ENCODE measurements at places on chromosomes 3 and 15. TPM values are rescaled to one million over a fixed set of nuclear protein-coding genes. Genes with fewer than 3 reads are reported as not detected.

Gene CPNE4
- total RNA-seq: not detected

Gene MRPS11
- 92.7 TPM for total RNA-seq

GRCh38 chr15:73082812-73083211 is 30.5 kb downstream of the NEO1 start:
- H3K36me3 ChIP-seq: no peaks in the 10 kb centered on the region
- peaks cover 8% of the 10 kb centered on the region for H3K4me1 ChIP-seq
- no peaks in the 10 kb centered on the region for H3K27me3 ChIP-seq

- H3K4me1 ChIP-seq: peaks cover 33% of the 10 kb centered on the region
- H3K27me3 ChIP-seq: no peaks in the 10 kb centered on the region
- H3K4me3 ChIP-seq: peak overlapping the region; percentile 90
Observed at GRCh38 chr15:38254051-38254883, 1.6 kb downstream of the SPRED1 start.

DNA sequence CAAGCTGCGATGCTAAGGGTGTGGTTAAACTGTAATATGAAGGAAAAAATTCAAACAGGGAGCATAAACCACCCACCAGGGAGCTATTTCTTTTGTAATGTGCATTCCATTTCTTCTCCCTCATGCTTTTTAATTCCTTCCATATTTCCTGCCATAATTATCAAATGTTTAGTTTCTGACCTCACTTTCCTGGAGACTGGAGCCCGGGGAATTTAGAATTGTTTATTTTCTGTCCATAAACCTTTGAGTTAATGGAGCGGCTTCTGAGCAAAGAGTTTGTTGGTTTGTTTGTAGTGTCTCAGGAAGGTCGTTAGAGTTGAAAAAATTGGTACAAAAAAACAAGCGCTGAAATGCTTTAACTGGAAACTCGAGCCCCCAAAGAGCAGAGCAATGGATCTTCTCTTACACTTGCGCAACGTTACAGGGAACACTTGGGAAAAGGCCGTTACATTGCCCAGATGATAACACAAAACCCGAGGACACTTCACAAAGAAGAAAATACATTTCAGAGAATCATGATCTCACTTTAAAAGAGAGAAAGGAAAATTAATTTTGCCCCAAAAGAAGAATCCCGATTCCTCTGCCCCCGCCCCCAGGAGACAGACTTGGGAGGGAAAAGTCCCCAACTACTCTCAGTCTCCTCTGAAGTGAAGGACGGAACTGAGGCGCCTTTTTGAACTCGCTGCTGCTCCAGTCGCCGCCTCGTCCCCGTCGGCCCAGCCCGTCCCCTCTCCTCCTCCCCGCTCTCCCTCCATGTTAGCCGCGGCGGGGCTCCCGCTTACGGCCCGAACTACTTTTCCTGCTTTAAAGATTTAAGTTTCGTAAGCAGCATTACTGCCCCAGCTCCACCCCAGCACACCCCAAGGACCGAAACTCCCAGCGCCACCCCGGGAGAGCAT is 842 bp downstream of the FSTL1 start:
- peaks cover 30% of the 10 kb centered on the region for H3K36me3 ChIP-seq
- peak overlapping the region; percentile 25 for H3K27ac ChIP-seq
- peaks cover 38% of the 10 kb centered on the region for H3K4me1 ChIP-seq

- DNase-seq: no peak
- H3K36me3 ChIP-seq: no peaks in the 10 kb centered on the region
- no peak overlapping the region for H3K4me3 ChIP-seq
- no peaks in the 10 kb centered on the region for H3K27me3 ChIP-seq
- no peaks in the 10 kb centered on the region for H3K4me1 ChIP-seq
Observed at GRCh38 chr3:1355691-1356090, 262.9 kb downstream of the CNTN6 start.

DNA sequence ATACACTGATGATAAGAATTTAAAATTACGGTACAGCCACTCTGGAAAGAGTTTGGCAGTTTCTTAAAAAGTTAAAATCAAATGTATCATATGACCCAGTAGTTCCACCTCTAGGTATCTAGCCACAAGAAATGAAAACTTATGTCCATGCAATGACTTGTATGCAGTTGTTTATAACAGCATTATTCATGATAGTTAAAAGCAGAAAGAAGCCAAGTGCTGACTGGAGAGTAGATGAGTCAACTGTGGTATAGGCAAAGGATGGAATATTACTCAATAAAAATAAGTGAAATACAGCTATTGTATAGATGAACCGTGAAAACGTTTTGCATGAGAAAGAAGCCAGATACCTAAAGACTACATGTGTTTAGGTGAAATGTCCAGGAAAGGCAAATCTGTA is 14.8 kb downstream of the GPR87 start:
- H3K4me1 ChIP-seq: peaks cover 53% of the 10 kb centered on the region
- H3K36me3 ChIP-seq: peaks cover 16% of the 10 kb centered on the region
- H3K4me3 ChIP-seq: peak overlapping the region; percentile 37
- DNase-seq: peak; percentile 89
- H3K27me3 ChIP-seq: no peaks in the 10 kb centered on the region
- H3K27ac ChIP-seq: peak overlapping the region; percentile 95

DNA sequence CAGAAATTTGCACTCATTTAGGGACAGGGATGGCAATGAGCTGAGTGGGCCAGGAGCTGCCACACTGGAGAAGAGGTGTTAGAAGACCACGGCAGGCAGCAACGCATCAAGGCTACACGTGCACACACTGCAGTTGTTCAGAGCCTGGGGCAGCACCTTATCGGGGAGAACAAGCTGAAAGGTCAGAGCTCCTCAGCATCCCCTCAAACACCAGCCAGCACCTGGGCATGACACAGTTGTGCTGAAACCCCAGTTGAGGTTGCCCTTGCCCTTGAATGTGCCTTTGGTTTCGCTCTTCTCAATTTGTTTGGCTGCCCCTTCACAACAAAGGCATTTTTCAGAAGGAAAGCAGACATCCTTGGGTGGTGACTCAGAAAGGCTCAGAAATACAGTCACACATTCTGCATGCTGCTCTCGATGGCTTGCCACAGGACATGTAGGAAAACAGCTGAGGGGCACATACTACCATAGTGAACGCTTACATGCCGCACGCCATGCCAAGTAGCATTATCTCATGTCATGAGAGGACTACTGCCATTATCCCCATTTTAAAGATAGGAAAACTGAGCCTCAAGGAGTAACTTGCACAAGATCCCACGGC is 57.6 kb downstream of the ST8SIA2 start:
- DNase-seq: peak; percentile 23
- H3K36me3 ChIP-seq: no peaks in the 10 kb centered on the region
- H3K4me3 ChIP-seq: no peak overlapping the region
- H3K27me3 ChIP-seq: peaks cover 45% of the 10 kb centered on the region
- H3K27ac ChIP-seq: no peak overlapping the region

DNA sequence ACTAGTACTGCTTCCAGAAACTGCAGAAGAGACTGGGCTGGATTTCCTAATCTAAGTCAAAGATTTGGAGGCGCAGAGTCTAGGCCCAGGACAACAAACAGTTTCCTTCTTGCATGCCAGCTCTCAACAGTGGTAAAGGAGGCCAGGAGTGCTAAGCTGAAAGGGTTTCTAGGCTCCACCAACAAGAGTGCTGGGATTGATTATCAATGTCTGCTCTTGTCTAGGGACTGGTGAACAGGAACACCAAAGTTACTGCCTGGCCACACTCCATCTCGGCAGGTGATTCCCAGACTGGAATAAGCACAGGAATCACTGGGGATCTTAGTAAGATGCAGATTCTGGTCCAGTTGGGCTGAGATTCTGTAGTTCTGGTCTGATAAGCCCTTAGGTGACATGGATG is 22.8 kb upstream of the FGD5 start:
- no peak for DNase-seq
- peaks cover 7% of the 10 kb centered on the region for H3K4me1 ChIP-seq
- H3K36me3 ChIP-seq: no peaks in the 10 kb centered on the region
- no peak overlapping the region for H3K27ac ChIP-seq

DNA sequence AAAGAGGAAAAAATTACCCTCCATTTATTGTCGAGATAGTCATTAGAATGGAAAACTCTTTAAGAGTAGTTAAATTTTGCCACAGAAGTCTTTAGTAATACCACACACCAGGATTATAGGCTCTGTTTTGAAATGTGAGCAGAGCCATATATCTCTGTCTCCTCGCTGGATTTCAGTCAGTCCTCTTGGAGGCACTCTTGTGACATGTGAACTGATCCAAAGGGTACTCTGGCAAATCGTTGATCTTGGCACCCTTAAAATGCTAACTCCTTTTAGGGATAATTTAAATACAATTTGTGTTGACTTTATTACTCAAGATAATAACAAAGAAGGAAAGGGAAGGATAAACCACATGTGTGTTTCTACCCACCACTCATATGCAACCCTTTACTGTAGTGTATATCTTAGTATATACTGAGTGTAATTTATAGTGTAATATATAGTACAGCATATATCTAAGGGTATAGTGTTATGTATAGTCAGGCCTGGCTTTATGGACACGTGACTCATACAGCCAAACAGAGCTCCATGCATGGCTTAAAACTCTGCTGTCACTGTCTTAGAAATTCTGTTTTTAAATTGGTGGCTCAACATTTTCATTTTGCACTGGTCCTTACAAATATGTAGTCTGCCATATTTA is 12.3 kb upstream of the KPNA4 start:
- no peak overlapping the region for H3K27ac ChIP-seq
- DNase-seq: peak; percentile 85
- peaks cover 11% of the 10 kb centered on the region for H3K4me1 ChIP-seq
- H3K27me3 ChIP-seq: no peaks in the 10 kb centered on the region
- H3K4me3 ChIP-seq: no peak overlapping the region
- no peaks in the 10 kb centered on the region for H3K36me3 ChIP-seq

- H3K27me3 ChIP-seq: no peaks in the 10 kb centered on the region
- H3K4me1 ChIP-seq: no peaks in the 10 kb centered on the region
- H3K27ac ChIP-seq: no peak overlapping the region
- no peak for DNase-seq
- no peak overlapping the region for H3K4me3 ChIP-seq
- no peaks in the 10 kb centered on the region for H3K36me3 ChIP-seq
Observed at GRCh38 chr3:188940573-188940932, 231.2 kb upstream of the TPRG1 start.

GRCh38 chr15:78054966-78055365 is 22.5 kb downstream of the TBC1D2B start:
- no peak for DNase-seq
- H3K4me3 ChIP-seq: no peak overlapping the region
- H3K27ac ChIP-seq: no peak overlapping the region
- peaks cover 7% of the 10 kb centered on the region for H3K36me3 ChIP-seq
- H3K4me1 ChIP-seq: peaks cover 28% of the 10 kb centered on the region

DNA sequence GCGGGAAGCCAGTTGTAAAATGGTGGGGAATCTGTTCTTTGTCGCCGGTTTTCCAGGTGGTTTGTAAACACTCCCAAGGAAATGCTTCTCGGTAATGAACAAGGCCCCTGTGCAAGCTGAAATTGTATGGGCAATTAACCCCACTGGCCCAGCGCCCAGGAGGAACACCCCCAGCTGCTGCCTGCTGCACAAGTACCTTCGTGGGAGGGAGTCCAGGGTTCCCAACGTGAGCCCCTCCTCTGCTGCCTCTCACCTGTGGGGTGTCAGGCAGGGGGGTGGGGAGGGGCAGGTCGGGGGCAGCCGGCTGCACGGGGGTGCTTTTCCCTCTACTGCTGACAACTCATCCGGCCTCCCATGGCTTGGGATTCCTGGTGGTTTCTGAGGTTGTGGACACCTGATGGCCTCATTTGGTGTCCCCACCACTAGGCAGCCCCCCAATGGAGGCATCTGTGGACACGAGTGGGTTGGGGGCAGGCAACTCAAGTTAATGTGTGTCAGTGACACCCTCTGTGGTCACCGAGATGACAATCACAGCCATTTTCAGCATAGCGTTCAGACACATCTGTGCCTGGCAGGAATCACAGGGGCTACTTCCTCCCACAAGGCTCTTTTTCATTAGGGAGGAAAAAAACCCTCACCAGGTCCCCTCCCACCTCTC is 35.6 kb upstream of the PRR23E start:
- H3K36me3 ChIP-seq: no peaks in the 10 kb centered on the region
- H3K4me1 ChIP-seq: no peaks in the 10 kb centered on the region

GRCh38 chr3:179513862-179514261 is 48.9 kb upstream of the ACTL6A start:
- peaks cover 17% of the 10 kb centered on the region for H3K27me3 ChIP-seq
- no peak overlapping the region for H3K4me3 ChIP-seq
- H3K27ac ChIP-seq: no peak overlapping the region
- DNase-seq: peak; percentile 4

GRCh38 chr15:33161209-33161608 is 33.3 kb downstream of the FMN1 start:
- H3K27me3 ChIP-seq: peaks cover 10% of the 10 kb centered on the region
- H3K4me1 ChIP-seq: no peaks in the 10 kb centered on the region
- DNase-seq: no peak
- H3K36me3 ChIP-seq: no peaks in the 10 kb centered on the region
- no peak overlapping the region for H3K27ac ChIP-seq
- no peak overlapping the region for H3K4me3 ChIP-seq
